ENCODE measurements at places on chromosomes 3 and 15. TPM values are rescaled to one million over a fixed set of nuclear protein-coding genes. Genes with fewer than 3 reads are reported as not detected.

DNA sequence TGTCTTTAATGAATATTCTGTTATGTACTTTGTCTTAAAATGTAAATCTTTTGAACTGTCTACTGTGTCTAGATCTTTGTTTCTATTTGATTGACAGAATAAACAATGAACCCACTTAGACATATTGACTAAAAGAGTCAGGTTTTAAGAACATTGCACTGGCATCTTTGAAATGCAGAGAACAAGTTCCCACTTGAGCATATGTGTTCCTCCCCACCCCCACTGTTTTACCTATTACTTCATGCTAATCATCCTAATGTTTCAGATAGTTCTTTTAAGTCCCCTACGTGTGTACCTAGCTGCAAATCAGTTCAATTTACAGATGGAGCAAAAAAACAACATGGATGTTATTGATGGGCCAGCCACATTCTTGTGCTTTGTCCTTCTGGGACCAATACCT lies 11.7 kb upstream of the TCF12 start:
- no peak for DNase-seq

DNA sequence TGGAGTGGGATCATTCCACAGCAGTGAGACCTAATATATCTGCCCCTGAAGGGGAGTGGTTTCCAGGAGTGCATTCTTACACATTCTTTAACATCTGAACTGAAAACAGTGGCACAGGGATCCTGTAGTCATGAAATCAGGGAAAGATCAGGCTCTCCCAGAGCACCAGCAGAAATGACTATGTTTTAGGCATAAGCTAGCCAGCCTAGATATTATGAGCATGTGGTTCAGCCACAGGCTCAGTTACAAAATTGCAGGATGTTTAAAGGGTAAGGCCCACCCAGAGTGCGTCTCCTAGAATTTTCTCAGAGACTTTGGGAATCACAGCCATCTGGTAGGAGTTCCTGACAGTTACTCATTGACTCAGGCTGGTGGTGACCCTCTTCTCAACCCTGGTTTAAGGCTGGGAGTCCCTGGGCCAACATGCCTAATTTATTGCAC lies 20.9 kb downstream of the FSTL1 start:
- no peak for DNase-seq

DNA sequence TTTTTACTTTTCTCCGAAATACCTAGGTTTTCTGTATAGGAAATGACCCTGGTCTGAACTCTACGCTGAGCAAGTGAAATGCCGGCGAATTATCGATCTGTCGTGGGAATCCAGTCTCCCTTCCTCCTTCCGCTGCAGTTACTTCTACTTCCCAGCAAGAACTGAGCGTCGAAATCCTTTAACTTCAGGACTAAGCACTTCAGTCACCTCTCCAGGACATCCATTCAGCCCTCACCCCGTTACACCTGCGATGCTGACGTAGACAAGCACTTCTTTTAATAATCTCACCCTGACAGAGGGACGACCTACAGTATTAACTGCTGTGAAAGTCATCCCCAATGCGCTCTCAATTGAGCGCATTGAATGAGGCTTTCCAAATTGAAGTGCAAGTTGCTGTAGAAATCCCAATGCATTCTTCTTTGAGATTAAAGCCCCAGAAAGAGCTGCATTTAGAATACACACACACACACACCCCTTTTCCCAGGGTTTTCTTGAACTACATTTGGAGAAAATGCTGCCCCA lies 1.3 kb downstream of the TOP2B start:
- DNase-seq = no peak

DNA sequence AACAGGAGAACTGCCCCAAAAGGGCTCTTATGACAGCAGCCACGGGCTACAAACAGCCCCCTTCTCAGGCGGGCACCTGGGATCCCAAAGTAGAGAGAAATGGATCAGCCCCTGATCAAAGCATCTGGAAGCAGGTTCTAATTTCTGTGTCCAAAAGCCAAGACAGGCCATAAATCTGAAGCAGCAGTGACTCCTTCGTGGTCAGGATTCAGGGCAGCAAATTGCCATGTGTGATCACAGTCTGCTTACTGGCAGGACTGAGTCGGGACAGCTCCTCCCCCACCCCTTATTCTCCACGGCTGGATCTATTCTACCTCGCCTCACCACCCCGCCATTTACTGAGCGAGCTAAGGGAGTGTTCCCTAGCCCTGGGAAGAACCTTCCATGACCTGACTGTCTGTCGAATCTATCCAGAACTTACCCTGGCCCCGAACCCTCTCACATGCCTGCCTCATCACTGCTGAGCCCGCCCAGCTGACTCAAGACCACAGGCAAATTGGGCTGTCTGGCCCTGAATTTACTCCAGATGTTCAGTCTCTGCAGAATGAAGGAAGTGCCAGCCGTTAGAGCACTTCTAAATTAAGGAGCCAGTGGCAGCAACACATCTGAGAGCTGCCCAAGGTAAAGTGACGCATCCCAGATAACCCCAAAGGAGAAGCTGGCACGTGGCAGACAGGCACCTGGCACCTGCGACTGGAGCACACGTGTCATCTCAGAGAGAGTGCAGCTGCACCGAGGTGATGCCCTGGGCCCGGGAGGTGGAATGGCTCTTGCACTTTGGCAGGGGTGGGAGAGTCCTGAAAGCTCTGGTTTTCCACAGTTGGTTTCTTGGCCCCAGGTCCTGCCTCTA lies 1.3 kb downstream of the LRRC15 start:
- no peak for DNase-seq

GRCh38 chr3:188309437-188310269 lies 155.7 kb downstream of the LPP start:
- DNase-seq = no peak

DNA sequence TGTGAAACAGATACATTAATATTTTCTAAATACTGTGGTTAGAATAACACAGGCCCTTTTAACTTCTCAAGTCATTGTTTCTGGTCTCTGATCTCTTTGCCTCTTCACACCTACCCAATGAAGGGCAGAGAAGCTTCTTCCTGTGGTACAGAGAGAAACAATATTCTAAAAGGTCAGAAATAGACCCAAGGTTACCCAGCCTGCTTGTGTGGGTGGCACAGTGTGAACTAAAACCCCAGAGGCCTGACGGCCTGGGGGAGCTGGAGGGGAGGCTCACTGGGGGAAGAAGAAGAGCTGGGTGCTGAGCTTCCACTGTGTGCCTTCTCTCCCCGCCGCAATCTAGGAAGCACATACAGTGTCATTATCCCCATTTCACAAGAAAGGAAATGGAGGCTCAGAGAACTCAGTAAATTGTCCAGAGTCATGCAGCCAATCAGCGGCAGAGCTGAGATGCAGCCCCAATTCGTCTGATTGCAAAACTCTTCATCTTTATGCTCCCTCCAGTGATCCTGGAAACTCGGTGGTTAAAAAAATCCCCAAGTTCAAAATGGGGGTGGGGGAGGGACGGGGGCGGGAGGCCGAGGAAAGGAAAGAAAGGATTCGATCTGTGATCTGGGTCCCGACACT lies 64.1 kb upstream of the HEG1 start:
- DNase-seq = no peak

DNA sequence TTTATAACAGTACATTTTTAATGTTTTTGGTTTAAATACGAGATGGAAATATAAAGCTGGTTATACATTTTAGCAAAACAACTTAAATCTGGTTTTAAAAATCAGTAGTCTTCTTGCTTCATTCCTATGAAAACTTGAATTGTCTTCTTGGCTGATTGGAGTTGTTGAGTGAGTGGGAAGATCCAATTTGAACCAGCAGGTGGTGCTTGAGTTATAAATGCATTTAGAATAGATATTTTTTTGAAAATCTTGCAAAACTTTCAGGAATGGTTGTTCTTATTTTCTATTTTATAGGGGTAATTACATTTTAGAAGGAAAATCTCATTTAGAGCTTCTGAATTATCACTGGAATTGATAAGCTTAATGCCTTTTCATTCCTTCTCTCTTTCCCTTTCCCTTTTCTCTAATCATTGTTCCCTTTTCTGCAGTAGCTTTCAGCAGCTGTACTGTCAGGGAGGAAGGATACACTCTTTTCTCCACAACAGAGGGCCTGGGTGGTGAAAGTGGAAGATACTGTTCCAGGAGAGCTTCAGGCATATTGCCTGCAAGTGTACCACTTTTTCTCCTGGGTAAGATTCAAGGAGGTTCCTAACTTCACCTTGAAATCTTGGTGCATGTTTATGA lies 335.6 kb downstream of the NLGN1 start:
- no peak for DNase-seq

GRCh38 chr3:42394579-42395288 lies 15.7 kb downstream of the LYZL4 start:
- DNase-seq = no peak

- DNase-seq = no peak
Measured at GRCh38 chr15:68298882-68299381, 21.4 kb downstream of the FEM1B start.

DNA sequence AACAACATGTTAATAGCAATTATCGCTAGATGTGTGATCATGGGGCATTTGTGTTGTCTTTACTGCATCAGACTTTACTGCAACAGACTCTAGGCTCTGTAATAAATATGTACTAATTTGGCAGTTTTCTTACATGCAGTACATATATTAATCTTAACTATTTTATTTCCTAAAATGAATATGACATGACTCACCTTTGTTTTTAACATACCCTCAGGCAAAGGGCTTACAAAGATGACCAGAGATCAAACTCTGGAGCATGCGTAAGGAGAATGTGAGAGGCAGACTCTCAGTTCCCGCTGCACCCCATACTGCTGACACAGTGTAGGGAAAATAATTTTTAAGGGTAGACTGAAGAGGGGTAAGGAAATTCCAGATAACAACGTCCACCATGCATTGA lies 7.2 kb upstream of the FAM174B start:
- no peak for DNase-seq

Gene A4GNT
- total RNA-seq = not detected

Gene PIGZ
- 5.5 TPM for total RNA-seq

Gene CCK
- total RNA-seq = not detected

Gene DNAH1
- total RNA-seq = 24.9 TPM

Data from omental fat pad (tissue), 4 donors.